ENCODE measurements at places on chromosomes 5 and 9.

DNA sequence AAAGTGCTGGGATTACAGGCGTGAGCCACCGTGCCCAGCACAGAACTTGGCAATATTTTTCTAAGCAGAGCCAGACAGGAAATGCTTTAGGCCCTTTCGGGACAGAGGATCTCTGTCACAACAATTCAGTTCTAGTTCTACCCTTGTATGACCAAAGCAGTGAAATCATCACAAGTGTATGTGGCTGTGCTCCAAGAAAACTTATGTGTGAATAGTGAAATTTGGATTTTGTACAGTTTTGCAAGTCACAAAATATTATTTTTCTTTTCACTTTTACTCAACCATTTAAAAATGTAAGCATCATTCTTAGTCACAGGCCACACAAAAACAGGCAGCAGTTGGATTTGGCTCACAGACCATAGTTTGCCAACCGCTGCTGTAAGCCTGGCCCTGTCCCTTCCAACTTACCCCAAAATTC, 20.4 kb upstream of the PRUNE2 start:
- peak; percentile 92 for DNase-seq

- DNase-seq = no peak
Observed at GRCh38 chr9:130346431-130346830, 80.9 kb downstream of the HMCN2 start.

DNA sequence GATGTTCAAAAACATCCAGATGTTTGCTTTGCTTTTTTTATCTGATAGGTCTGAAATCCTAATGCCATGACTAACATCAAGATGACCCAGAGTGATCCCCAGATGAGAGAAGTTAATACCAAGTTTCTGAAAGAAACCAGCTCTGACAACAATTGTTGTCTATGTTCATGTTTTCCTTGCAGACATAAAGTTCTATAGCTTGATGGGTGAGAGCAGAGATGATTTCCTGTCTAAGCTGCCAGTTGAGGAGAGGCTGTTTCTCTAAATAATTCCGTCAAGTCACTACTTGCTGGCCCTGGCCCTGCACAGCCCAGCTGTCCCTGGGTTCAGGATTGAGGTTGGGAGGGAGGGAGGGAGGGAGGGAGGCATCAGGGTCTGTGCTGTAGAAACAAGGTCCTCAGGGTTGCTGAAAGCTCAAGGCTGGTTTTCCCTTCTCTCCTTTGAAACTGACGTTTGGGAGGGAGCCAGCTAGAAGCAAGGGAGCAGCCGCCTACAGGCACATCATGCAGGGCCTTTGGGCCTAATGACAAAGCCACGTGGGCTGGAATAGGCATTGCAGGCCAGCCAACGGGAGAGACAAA, 3.9 kb downstream of the SPARC start:
- DNase-seq = no peak

- peak; percentile 84 for DNase-seq
Observed at GRCh38 chr9:75039009-75039408, 10.9 kb upstream of the CARNMT1 start.

DNA sequence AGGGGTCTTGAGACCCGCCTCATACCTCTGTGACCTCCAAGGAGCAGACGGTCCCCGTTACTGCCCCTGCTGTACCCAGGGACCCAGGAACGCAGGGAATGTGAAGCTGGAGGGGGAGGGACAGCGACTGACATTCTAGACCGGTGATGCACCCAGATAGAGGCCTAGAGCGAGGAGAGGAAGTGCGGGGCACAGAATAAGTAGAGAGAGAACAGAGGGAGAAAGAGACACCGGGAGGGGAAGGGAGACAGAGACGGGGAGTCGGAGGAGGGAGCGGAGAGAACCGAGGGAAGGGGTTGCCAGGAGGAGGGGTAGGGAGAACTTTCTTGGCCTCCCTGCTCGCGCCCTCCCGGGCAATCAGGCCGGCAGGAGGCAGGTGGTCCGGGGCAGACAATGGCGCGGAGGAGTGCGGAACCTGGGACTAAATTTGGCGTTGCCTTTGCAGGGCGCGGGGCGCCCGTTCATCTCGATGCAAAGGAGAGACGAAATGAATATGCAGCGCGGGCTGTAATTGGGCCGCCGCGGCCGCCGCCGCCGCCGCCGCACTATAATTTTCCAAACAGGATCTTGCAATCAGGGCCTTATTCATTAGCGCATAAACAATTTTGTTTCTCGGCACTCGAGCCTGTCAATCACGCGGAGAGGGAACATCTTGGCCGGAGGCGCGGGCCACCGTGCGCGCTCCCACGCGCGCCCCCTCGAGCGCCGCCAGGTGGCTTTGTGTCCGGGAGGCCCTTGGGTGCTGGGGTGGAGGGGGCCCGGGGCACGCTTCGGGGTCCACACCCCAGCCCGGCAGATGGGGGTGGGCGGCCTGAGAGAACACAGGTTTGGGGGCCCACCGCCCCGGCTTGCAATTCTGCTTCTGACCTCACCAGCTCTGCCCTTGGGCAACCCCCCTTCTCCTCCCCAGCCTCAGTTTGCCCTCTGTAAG, 33.0 kb downstream of the NDUFA8 start:
- DNase-seq = no peak

GRCh38 chr9:112349008-112349333, 15.6 kb upstream of the PTBP3 start:
- no peak for DNase-seq

All from HS-5 (cell line).